Naive thymus-derived CD4-positive, alpha-beta T cell (primary cell): ENCODE measurements at places on chromosomes 11 and 22. TPM values are rescaled to one million over a fixed set of nuclear protein-coding genes. Genes with fewer than 3 reads are reported as not detected.

The OR8A1 gene
- polyA plus RNA-seq, result not detected

GRCh38 chr11:3857628-3858027, 2.2 kb downstream of the STIM1 start:
- no peak for DNase-seq

The OPCML gene
- not detected for polyA plus RNA-seq

- DNase-seq, result no peak
Measured at GRCh38 chr22:30546616-30547015, at the start of gene SEC14L6. SEC14L6 (minus strand) TSS chr22:30546741; CDS start chr22:30546682, 59 bp downstream.

DNA sequence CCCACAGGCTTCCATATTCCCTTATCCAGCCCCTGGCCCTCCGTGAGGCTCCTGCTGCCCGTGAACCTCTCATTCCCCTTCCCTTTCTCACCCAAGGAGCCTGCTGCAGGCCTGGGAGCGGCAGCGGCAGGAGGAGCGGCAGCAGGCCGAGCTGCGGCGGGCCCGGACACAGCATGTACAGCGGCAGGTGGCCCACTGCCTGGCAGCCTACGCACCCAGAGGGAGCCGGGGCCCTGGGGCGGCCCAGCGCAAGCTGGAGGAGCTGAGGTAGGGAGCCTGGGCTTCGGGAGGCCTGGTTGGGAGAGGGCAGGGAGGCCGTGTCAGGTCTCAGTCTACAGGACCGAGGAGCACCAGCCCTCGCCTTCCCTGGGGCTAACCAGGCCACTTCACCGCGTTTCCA, 8.1 kb upstream of the SART1 start:
- no peak for DNase-seq

- no peak for DNase-seq
Measured at GRCh38 chr11:76271068-76271467, 64.8 kb upstream of the WNT11 start.

- no peak for DNase-seq
Measured at GRCh38 chr11:107041088-107041444, 22.8 kb upstream of the GUCY1A2 start.

The NUP50 gene
- 50.6 TPM for polyA plus RNA-seq

GRCh38 chr11:37371346-37371970, 773.4 kb upstream of the RAG2 start:
- DNase-seq, result no peak

The PLAAT2 gene
- not detected for polyA plus RNA-seq

The FGF3 gene
- polyA plus RNA-seq, result not detected

The LYVE1 gene
- not detected for polyA plus RNA-seq

DNA sequence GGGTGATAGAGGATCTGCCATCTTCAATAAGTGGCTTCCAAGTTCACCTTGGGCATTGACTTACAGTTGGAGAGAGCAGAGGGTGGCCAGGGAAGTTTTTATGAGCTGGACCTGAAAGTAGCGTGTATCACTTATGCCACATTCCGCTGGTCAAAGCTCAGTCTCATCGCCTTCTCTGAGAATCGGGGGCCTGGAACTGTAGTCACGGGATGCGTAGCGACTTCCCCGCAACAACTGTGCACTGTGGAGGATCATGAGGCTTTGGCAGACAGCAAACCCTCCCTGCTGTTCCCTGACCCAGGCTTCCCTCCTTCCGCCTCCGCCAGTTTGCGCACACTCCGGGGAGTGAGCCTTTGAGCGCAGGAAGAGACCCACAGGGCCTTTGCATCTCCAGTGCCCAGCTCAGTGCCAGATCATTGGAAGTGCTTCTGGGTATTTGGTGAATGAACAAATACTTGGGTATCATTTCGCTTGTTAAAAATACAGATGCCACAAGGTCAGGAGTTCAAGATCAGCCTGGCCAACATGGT, 95.5 kb downstream of the CEP164 start:
- DNase-seq, result no peak

The RCOR2 gene
- not detected for polyA plus RNA-seq

DNA sequence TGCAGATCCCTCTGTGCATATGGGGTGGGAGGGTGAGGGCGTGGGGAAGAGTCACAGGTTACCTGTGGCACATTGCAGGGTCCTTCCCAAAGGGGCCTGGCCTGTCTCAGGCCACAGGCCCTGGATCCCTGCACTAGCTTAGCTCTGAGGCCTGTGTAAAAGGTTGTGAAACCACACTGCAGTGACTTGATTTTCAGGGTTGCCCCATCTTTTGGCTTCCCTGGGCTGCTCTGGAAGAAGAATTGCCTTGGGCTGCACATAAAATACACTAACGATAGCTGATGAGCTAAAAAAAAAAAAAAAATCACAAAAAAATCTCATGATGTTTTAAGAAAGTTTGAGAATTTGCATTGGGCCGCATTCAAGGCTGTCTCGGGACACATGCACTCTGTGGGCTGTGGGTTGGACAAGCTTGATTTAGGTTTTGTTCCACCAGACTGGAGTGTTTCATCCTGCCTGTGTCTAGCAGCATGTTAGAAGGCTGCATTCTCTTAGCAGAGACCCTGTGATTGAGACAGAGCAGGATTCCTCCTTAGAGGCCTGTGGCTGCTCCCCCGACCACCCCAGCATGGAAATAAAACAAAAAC, 35.9 kb upstream of the TREH start:
- DNase-seq, result no peak

DNA sequence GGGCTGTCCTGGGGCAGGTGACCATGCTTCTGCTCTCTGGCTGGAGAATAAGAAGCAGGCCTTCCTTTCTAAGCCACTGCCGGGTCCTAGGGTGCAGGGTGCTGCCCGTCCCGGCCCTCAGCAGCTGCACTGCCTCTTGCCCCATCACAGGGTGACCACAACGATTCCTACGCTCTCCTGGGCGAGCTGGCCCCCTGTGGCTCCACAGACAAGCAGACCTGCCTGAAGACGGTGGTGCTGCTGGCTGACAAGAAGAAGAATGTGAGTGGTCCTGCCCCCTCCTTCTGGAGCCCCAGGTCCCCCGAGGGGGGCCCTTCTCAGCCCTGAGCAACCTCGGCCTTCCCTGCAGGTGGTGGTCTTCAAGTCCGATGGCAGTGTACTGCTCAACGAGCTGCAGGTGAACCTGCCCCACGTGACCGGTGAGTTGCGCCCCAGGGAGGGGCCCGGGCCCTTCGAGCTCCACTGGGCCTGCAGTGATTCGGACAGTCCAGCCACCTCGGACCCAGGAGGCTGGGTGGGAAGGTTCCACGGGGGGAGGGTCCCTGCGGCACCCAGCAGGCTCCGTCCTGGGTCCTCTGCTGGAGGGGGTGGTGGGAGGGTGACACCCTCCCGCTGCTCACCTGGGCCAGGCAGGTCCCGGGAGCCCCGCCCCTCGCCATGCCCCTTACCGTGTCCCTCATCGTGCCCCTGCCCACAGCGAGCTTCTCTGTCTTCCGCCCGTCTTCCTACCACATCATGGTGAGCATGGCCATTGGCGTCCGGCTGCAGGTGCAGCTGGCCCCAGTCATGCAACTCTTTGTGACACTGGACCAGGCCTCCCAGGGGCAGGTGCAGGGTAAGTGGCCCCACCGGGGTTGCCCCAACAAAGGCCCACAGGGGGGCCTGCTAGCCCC, 8.3 kb downstream of the MUC2 start:
- DNase-seq, result no peak

DNA sequence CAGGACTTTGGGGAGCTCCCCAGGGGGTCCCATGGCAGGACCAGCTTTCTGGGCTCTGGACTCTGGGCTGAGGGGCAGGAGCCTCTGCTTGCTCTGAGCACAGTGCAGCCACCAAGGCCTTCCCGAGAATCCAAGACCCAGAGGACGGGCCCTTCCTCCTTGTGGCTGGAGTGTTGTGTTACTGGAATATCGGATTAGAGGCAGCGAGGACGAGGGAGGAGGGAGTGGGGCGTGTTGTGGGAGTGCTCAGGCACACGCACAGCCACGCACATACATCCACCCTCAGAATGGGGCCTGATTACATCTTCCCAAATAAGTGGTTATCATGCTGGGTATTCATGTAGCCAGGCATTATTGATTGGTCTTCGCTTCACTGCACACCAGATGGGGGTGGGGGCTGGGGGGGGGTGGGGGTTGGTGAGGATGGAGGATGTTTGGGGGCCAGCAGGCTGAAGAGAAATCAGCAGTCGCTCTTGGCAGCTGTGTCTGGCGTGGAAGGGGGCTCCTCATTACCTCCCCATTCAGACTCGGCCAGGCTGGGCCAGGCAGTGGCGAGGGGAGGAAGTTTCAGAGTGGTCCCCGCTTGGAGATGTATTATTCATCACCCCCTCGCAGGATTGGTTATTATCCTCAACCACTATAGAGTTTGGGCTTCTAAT, 120.9 kb downstream of the ST3GAL4 start:
- DNase-seq, result no peak

The INPP5J gene
- not detected for polyA plus RNA-seq

DNA sequence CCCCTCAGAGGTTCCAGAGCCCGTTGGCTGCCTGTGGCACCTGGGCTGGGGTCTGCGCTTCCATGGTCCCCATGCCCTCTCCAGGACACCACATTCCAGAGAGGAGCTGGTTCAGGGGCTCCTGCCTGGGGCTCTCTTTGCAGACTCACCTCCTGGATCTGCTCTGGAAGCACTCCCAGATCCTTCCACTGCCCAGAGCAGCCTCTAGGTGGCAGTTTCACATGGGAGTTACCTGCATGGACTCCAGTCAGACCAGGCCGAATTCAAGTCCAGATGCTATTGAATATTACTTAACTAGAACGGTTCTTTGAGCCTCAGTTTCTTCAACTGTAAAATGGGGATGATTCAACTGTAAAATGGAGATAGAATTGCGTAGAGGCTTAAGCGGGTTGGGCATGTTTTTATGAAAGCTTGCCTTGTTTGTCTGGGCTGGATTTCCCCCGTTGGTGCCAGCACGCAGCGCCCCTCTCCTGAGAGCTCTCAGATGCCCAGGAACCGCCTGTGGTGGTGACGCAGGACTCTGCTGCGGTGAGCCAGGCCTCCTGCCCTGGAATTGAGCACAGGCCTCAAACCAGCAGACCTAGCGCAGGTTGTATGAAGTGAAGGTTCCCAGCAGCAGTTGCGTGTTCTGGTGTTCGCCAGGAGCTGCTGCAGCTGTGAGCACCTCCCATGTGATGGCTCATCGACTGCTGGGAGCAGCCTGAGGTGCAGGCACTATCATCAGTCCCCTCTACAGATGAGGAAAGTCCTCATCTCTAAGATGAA, 44.2 kb downstream of the LMO1 start:
- DNase-seq, result no peak

- DNase-seq, result no peak
Measured at GRCh38 chr22:36134182-36134581, 26.4 kb downstream of the APOL3 start.

The PNPLA5 gene
- polyA plus RNA-seq, result not detected

- no peak for DNase-seq
Measured at GRCh38 chr22:19837915-19838314, 16.8 kb downstream of the GNB1L start.

The ARHGEF17 gene
- polyA plus RNA-seq, result not detected

GRCh38 chr22:42977569-42977968, 37.4 kb downstream of the PACSIN2 start:
- DNase-seq, result no peak

- no peak for DNase-seq
Measured at GRCh38 chr22:48900327-48900597, 927.4 kb downstream of the BRD1 start.

DNA sequence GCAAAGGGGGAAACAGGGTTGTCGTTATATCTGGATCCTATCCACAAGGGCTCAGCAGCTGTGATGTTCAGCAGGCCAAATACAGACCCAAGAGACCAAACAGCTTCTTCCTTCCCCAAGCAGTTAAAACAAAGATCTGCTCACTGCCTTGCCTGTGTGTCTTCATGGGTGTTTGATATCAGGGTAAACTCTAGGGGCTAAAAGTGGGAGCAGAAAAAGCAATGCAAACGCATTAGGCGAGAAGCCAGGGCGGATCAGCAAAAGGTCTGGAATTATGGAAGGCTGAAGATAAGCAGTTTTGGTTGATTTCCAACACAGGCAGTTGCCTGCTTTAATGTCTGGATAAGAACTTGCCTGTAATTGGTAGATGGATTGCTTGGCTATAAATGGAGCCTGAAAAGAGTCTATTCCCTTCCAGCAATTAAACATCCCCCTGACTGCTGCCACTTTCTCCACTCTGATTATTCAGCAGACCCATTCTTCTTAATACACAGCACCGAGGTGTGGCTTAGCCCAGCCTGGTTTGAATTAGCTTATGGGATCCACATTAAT, 126.3 kb downstream of the COMMD9 start:
- no peak for DNase-seq

DNA sequence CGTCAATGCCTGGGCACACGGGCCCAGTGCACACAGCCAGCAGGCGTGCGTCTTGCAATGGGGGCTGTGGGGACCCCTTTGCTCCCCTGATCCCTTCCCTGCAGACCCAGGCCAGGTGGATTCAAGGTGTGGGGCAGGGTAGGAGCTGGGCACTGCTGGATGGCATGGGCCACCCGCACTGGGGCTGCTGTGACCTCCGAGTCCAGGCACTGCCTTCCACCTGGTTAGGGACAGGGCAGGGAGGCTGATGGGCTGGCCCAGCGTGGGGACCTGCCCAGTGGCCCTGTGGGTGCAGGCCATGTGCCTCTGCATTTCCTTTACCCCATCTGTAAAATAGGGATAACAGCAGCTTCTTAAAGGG, 22.9 kb downstream of the KCNQ1 start:
- DNase-seq, result no peak

The SAA4 gene
- not detected for polyA plus RNA-seq

The CALCB gene
- polyA plus RNA-seq, result 0.18 TPM

GRCh38 chr11:111598148-111598547, 4.1 kb upstream of the SIK2 start:
- DNase-seq, result no peak

DNA sequence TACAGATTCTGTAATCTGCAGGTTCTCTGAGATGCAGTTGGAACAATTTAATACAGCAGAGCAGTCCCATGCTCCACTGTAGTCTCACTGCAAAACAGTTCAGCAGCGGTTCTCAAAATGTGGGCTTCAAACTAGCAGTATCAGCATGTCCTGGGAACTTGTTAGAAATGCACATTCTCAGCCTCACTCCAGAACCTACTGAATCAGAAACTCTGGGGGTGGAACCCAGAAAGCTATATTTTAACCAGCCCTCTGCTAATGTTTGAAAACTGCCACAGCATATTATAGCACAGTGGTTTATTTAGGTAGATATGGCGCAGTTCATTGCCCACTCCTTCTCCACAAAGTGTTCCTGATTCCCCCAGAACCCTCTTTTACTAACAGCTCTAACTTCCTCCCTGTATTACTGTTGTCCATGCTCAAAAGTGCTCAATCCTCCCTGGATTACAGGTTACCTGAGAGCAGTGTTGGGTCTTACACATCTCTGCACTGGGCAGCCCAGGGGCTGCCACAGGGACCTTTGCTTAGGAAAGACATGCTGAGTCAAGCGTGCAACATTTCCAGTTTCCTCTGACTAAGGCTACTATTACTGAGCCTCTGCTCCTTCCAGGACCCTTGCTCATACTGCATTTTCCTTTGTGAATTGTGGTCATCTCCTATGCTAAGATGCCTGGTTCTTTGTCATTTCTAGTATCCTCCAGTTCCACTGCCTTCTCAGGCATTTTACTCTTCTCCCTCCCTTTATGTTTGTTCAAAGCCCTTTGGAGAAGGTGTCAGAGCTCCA, 7.7 kb upstream of the DGAT2 start:
- no peak for DNase-seq

- DNase-seq, result no peak
Measured at GRCh38 chr11:2261436-2262230, 8.8 kb downstream of the ASCL2 start.
